ENCODE measurements at places on chromosomes 4 and X.

- no peak for DNase-seq
These were observed 80.3 kb downstream of the LNX1 start for GRCh38 chr4:53511014-53511413.

GRCh38 chr4:80921441-80921840 lies 109.1 kb upstream of the BMP3 start:
- no peak for DNase-seq

DNA sequence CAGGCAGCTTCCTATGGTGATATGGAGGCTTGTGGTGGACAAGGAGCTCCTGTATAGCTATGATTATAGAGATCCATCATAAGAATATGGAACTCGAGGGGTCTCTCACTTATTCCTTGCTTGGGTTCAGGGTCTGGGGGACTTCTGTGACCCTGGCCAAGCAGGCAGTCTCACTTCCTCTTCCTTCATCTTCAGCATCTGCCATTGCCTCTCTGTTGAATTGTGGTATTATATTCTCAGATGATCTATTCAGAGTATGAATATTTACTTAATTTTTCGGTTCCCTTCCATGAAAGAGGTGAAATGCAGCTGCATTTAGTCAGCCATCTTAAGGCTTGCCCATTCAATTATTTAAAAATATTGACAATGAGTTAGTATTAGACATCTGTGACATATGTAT lies 292.9 kb downstream of the SPIN4 start:
- no peak for DNase-seq

GRCh38 chr4:6470502-6471306 lies 1.7 kb downstream of the PPP2R2C start:
- no peak for DNase-seq

- DNase-seq: no peak
These were observed 94.7 kb downstream of the TMEM131L start for GRCh38 chr4:153560908-153561307.

DNA sequence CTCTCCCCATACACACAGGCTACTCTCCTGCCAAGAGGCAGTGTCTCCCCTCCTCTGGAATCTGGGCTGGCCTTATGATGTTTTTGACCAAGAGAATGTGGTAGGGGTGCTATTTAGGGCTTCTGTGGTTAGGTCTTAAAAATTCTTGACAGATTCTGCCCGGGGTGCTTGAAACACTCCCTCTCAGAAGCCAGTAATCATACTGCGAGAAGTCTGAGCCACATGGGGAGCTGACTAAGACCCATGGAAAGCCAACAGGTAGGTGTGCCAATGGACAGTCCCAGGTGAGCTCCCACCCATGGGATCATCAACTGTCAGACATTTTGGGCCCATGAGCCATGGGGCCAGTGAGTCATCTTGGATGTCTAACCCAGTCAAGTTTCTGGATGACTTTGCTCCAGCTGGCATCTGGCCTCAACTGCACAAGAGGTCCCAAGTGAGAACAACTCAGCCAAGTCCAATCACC lies 315.7 kb downstream of the FBXW7 start:
- DNase-seq: no peak

- no peak for DNase-seq
These were observed 4.3 kb downstream of the HADH start for GRCh38 chr4:107993969-107994368.

DNA sequence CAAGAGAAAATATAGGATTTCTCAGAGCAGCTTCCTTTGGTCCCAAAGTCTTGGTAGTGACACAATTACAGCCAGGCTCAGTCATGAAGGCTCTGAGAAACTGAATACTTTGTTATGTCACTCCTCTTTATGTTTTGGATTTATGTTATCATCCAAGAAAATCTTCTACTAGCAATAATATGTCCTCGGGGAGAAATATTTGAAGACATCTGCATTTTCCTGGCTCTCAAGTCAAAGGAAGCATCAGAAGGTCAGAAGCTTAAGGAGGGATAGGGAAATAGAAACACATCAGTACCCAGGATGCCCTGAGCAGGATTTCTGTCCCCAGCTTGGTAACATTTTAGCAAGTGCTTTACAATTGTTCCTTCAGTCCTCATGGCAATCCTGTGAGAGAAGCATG lies 54.0 kb downstream of the C4orf33 start:
- no peak for DNase-seq

DNA sequence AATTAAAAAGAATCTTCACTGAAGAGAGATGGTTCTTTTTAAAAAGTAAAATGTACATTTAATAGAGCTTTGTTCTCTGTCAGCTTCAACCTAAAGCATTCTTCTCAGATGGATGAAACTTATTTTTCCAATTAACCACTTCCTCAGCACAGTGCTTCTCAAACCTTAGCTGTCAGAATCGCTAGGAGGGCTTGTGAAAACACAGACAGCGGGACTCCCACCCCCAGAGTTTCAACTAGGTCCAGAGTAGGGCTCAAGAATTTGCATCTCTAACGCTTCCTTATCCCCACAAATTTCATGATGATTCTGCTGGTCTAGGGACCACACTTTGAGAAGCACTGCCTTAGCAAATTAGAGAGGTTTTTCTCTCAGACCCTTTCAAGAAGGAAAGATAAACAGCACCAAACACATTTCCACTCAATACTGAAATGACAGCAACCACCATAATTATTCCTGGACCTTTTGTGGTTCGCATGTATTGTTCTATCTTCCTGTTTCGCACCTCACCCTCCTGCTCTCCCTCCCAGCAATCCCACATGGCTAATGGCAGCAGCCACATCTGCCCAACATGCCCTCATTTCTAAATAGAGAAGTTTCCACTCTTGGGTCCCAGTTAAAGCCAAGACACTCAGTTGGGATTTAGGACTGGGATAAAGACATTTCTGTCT lies 73.2 kb downstream of the ZNF827 start:
- DNase-seq: no peak

DNA sequence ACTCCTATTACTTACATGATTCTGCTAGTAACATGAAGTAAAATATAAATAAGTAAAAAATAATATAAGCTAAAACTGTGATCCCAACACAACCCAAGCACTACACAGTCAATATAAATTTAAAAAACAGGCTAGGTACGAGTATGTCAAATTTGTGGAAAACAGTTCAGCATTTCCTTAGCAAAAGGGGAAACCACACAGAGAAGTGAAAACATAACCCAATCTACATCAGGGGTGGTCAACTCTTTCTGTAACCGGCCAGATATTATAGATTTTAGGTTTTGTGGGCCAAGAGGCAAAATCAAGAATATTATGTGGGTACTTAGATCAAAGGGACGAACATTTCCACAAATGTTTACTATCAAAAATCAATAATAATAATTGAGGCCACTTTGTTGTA lies 70.1 kb downstream of the CHST7 start:
- DNase-seq: no peak

DNA sequence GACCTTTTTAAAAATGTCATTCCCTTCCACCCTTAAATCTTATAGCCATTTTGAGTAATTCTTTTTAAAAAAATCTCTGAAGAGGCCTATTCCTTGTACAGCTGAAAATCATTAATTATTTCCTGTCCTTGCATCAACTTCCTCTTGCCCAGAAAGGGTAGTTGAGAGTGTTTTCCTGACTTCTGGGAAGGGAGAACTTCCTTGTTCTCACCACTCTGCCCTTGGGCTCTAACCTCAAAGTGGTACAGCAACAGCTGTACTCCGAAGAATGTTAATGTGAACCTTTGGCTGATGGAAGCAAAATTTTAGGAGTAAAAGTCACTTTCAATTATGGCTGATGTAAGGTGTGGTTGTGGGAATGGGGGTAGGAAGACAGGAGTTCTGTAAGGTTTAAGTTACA lies 15.1 kb upstream of the FABP2 start:
- DNase-seq: no peak

DNA sequence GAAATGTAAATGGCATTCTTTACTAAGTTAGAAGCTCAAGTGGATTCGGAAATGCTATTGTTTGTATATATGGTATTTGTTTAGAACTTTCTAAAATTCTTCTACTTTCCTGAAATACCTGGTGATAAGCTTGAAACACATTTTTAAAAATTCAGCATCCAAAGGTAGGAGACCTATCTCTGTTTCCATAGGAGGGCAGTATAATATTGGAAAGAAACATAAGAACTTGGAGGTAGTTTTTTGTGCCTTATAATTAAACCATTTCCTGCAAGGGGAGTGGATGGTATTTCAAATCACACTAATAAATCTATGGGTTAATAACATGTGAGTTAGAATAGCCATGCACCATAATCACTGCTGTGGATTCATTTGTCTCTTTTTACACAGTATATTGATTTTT lies 217.4 kb upstream of the AADAT start:
- no peak for DNase-seq

GRCh38 chr4:140717313-140717712 lies 38.9 kb downstream of the TBC1D9 start:
- no peak for DNase-seq

DNA sequence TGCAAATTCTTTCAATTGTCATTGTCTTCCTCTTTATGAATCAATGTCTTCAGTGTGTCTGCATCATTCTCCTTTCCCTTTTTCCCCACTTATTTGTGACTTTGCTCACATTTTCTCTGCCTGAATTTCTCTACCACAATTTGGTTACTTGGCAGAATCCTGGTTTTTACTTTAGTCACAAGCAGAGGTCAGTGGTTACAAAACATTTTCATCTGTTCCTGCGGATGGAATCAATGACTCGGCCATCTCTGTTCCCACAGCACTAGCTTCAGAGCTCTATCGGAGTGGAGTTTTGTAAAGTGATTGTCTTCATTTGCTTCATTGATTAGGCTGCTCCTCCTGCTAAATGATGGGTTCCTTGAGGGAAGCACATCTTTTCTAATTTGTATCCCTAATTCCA lies 501.3 kb upstream of the AADAT start:
- no peak for DNase-seq

DNA sequence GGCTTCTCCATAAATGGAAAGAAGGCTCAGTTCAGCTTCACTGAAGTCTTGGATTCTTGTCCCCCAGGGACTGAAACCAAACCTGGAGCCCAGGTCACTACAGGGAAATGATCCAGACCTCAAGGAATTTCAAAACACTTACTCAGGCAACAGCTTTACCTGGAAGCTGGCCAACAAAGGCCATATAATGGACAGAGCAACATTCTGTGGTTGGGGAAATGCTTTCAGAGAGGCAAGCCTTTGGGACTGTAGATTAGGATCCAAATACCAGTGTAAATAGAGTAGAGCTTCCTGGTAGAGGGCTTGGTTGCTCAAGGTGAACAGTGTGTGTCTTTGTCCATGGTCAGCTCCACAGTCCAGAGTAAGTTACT lies 57.0 kb upstream of the PROM1 start:
- peak; percentile 22 for DNase-seq

GRCh38 chr4:47690611-47691010 lies 147.3 kb downstream of the CORIN start:
- no peak for DNase-seq

DNA sequence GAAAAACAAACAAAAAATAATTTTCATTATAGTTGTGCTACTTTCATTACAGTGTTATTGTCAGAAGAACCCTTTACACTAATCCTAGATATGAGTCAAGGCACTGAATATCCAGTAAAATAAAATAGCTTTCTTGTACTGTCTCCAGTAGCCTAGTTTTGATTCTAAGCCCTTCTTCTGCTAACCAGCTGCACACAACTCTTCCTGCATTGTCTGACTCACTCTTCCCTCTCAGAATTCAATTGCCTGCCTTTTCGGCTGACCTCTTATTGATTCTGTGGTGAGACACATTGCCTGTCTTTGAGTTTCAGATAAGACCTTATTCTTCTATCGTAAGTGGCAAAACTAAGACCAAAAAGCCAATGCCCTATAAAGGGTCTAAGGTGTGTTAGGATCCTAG lies 26.7 kb upstream of the PCDH18 start:
- DNase-seq: no peak

DNA sequence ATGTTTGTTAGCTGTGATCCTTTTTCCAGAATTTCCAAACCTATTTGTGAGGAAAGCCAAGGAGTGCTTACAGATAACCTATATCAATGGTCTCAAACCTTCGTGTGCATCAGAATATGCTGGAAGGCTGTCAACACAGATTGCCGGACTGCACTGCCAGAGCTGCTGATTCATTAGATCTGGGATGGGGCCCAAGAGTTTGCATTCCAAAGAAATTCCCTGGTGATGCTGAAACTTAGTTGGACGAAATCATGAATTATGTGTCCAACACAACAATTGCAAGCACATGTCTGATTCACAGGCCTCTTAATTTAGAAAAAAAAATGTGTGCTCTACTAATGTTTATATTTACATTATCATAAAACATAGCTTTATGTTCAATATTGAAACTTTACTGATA lies 544.0 kb upstream of the AMOT start:
- no peak for DNase-seq

GRCh38 chr4:127000110-127000509 lies 632.6 kb upstream of the INTU start:
- DNase-seq: no peak

- no peak for DNase-seq
These were observed 192.1 kb upstream of the PCDH10 start for GRCh38 chr4:132956962-132957361.

GRCh38 chr4:153765894-153766293 lies 6.1 kb upstream of the RNF175 start:
- no peak for DNase-seq

GRCh38 chr4:114286262-114286810 lies 306.9 kb upstream of the ARSJ start:
- no peak for DNase-seq

DNA sequence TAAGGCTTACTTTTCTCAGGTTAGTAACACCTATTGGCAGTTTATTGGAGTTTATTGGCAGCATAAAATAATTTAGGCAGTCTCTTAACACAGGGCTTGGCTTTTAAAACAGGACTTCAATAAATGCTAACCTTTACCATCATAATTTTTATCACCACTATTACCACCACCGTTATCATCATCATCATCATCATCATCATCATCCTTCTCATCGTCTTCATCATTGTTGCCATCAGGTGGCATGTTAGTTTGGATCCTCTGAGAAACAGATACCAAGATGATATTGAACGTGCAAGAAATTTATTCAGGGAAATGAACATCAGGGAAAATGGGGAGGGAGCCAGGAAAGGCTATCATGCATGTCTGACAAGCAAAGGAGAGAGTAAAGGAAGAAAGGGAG lies 16.2 kb downstream of the GBA3 start:
- no peak for DNase-seq

GRCh38 chrX:19512961-19513360 lies 2.3 kb downstream of the MAP3K15 start:
- DNase-seq: no peak

DNA sequence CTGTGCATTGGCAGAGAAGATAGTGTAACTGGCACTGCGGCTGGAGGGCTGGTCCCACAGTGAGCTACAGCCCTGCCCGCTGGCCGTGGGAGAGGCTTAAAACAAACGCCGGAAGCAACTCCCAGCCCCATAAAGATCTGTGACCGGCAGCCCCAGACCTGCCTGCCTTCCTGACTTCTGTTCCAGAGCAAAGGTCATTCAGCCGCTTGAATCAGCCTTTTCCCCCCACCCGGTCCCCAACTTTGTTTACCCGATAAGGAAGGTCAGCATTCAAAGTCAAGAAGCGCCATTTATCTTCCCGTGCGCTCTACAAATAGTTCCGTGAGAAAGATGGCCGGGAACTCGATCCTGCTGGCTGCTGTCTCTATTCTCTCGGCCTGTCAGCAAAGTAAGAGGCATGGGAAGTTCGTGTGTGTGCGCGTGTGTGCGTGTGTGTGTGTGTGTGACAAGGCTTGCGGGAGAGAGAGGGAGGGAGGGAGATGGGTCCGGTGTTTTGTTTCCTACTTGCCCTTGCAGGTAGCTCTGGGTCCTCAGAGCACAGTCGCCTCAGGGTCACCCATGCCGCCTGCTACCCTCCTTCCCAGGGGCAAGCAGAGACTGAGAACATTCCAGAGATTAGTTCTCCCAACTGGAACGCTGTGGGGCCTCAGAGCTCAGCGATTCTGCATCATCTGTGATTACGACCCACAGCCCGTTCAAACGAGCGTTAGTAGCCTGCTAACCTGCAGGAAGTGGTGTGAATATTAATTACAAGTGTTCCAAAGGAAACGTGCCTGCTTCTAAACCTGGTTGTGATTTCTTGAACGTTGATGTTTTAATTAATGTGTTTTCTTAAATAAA lies at the start of gene MGST2:
Gene MGST2 (plus strand): TSS at position 130 of the 840 bp plus-strand sequence. CDS start 201 bp downstream, at position 331.
- no peak for DNase-seq

All from NCI-H187 (cell line).